T-helper 9 cell (primary cell): ENCODE measurements at places on chromosomes 16 and 17.

GRCh38 chr17:65017207-65017774 is 39.2 kb downstream of the GNA13 start:
- no peak for DNase-seq

DNA sequence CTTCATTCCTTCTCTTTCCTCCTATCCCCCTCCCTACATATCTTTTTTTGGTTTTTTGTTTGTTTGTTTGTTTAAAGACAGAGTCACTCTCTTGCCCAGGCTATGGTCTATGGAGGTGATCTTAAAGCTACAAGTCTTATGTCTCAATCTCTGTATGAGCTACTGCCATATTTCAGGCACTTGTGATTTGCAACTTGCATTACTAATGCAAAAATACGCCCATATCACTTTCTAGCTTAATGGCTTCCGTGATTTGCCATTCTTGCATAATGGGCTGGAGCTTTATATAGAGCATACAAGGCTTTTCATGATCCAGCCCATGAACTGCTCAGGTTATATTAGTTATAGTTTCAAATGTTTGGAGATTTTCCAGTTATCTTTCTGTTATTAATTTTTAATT is 7.5 kb downstream of the CFAP97D1 start:
- DNase-seq = no peak

GRCh38 chr16:11686713-11687380 is 18.6 kb downstream of the SNN start:
- DNase-seq = no peak

DNA sequence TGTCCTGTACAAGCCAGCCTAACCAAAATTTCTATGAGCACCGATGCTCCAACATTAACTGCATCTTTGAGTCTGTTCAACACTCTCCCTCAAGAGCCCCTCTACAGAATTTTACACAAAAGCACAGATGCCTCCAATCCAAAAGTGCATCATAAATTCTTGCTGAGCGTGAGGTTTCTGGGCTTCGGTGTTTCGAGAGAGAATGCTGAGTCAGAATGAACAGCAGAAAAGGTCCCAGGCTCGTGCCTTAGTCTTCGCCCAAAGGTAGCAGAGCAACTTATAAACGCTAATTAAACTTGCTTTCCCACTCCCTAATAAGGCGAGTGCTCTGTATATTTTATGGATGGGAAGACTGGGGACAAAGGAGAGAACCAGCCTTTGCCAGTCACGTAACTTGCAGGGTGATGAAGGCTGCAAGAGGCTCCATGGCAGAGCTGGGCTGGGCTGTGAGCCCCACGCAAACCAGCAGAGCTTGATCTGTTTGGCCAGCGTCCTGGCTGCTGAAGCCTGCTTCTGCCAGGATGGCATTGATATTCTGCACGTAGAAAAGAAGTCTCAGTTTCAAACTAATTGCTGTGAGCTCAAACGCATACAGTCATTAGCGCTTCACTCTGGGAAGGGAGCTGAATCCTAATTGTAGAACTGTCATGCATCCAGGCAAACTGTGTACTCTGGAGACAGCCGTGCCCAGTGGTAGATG is 138.5 kb downstream of the DNAH9 start:
- no peak for DNase-seq
